ENCODE measurements at places on chromosomes 11 and 22.

DNA sequence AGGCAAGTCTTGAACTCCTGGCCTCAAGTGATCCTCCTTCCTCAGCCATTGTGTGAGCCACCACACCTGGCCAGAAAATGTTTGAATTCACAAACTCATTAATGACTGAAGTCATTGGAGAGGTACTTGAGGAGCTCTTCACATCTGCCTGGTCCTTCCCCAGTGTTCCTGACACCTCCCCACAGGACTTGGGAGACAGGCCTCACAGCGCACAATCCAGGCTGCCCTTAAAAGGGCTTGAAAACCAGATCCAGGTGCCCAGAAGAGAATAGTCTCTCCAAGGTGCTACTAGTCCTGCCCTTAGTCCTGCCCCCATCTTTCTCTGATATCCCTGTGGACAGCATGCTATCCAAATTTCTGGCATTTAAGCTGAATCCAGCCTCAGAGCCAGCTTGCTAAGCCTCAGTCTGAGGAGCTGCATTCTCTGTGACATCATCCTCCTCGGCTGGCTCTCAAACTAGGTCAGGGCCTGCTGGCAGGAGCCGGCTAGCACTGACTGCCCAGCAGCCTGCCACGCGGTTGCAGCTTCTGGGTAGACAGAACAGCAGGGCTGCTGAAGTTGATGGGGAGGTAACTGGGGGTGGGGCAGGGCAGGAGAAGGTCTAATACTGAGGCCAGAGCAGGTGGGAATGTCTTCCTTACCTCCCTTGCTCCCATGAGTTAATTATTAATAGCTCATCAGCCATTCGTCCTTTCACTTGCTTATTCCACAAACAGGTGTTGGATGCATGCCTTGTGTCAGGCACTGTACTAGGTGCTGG is 35.3 kb upstream of the NECTIN1 start:
- DNase-seq: peak; percentile 50

DNA sequence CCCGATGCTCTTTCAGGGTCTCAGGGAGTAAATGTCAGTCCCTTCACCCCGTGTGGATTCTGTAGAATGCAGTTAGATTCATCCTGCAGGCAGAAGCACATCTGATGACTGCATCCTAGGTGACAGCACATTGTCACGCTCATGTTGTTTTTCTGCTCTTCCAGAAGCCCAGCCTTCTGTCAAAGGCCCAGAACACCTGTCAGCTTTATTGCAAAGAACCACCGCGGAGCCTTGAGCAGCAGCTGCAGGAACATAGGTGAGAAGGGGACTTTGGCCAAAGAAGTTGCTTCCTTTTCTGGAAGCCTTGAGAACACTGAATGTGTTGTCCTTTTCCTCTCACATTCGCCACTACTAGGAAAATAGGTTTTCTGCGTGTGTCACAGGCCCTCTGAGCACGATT is 43.7 kb downstream of the PPP2R1B start:
- DNase-seq: no peak

GRCh38 chr11:58573451-58574104 is 2.1 kb downstream of the LPXN start:
- DNase-seq: no peak

DNA sequence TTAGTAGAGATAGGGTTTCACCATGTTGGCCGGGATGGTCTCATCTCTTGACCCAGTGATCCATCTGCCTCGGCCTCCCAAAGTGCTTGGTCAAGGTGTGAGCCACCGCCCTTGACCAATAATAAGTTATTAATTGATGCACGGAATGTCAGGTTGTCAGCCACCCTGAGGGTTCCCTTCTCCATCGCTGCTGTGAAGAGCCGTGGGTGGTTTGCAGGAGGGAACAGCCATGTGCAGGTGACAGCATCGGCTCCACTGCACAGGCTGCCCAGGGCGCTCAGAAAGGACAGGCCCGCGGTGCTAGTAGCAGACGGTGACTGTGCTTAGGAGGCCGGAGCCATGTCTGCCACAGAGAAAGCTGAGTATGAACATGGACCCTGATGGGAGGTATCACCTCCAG is 814.0 kb downstream of the BRD1 start:
- no peak for DNase-seq

- DNase-seq: no peak
Measured at GRCh38 chr11:119641983-119642745, 86.8 kb downstream of the NECTIN1 start.

DNA sequence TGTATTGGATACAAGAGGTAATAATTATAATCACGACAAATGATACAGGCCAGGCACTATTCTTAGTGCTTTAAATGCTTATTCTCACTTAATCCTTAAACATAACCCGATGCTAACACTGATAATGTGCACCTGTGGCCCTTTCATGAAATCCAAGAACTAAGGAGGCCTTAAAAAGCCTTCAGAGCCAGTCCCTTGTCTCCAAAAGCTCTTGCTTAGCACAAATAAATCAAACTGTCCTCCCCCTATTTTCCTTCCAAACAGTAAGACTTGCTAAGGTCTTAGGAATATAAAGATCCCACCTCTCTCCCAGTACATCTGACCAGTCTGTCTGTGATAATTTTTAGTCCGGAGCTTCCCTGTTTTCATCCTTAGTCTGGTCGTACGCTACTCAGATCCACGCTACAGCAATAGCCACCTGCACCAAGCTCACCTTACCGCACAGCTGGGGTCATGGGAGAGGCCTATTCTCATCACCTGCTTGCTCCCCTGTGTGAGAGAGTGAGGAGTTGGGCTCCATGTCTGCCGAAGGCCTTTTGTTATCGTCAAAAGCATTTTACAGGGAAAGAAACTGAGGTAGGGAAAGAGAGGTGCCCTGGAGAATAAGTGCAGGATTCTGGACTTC is 16.9 kb downstream of the FXYD6 start:
- DNase-seq: no peak

GRCh38 chr11:69611548-69612526 is 29.1 kb upstream of the CCND1 start:
- no peak for DNase-seq

- DNase-seq: no peak
Measured at GRCh38 chr11:279966-280705, 1.9 kb downstream of the NLRP6 start.

DNA sequence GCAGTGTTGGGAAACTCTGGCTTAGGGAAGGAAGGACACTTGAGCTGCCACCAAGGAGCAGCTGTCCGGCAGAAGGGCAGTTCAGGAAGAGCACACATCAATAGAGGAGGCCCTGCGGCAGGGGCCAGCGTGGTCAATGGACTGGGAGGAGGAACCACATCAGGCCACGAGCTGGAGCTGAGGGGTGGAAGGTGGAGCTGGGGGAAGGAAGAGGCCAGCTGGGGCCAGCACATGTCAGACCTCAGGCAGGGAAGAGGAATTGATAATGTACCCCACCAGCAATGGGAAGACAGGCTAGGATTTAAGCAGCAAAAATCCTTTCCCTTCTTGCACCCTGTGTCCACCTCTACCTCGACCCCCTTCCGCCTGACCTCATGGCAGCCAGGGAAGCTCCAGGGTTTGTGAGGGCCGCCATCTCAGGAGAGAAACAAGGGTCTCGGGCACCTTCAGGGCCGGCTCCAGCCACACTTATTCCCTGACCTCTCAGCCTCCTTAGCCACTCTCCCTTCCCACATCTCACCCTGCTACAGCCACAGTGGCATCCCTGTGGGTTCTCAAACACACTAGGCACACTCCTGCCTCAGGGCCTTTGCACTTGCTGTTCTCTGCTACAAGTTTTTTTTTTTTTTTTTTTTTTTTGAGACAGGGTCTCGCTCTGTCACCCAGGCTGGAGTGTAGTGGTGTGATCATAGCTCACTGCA is 157.8 kb upstream of the GRK3 start:
- DNase-seq: no peak

DNA sequence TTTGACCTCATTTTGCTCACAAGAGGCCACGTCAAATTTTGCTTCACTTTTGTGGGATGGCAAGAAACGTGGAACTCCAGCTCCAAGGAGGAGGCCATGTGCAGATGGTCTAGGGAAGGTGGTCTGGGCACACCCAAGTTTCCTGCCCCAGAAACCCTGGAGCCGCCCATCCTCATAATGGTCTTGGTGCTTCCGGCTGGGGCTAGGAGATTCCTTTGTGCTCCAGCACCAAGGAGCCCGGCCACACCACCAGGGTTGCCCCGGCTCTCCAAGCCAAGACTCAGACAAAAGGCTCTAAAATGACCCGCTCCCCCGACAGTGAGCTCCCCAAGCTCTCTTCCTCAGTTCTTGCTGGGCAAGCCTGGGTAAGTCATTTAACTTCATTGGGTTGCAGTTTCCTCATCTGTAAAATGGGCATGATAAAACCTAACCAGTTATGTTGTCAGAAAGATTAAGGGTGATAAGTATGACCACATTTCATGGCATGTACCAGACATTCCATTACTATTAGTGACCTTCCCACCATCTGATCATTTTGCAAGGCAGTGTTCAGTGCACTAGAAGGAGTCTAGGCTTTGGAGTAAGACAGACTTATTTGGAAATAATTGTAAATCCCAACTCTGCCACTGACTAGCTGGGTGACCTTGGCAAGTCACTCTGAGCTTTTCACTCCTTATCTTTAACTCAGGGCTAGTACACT is 23.3 kb downstream of the DKK3 start:
- DNase-seq: no peak

DNA sequence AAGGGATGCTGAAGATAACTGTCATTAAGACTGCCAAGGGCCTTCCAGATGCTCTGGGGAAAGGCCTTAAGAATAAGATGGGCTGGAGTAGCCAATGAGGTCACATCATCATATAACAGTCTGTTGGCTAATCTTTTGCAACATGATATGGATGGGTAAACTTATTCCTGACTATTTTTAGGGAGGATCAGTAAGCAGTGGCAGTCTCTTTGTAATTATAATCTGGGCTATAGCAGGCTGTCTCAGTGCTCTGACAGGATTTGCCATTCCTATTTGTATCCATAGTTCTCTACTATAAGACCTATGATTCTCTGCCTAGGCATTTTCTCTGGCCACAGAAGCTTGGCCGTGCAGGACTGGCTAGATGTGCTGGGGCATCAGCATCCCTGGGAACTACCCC is 16.1 kb upstream of the CALCB start:
- no peak for DNase-seq

GRCh38 chr11:27392278-27393114 is 29.5 kb upstream of the CCDC34 start:
- DNase-seq: no peak

GRCh38 chr11:133896028-133896427 is 50.7 kb upstream of the SPATA19 start:
- DNase-seq: no peak

DNA sequence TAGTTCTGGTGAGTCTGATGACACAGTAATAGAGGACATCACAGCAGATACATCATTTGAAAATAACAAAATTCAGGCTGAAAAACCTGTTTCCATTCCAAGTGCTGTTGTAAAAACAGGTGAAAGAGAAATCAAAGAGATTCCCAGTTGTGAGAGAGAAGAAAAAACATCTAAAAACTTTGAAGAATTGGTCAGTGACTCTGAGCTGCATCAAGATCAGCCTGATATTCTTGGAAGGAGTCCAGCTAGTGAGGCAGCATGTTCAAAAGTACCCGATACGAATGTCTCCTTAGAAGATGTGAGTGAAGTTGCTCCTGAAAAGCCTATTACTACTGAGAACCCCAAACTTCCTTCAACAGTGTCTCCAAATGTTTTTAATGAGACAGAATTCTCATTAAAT is 38.7 kb downstream of the RTN3 start:
- DNase-seq: no peak

DNA sequence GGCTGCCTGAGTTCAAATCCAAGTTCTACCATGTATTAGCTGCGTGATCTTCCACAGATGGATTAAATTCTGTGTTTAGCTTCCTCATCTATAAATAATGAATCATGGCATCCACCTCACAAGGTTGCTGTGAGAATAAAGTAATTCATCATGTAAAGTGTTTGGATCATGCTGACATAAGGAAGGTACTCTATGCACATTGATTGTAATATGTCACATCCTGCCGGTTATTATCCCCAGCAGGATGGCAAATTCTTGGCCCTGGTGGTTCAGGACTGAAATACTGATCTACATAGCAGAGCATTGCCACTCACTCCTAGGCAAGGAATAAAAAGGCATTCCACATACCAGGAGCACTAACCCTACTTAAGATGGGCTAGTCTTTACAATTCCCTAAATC is 40.8 kb downstream of the LGR4 start:
- DNase-seq: no peak

GRCh38 chr11:47259232-47259977 is 1.6 kb downstream of the NR1H3 start:
- DNase-seq: no peak

- no peak for DNase-seq
Measured at GRCh38 chr22:22421392-22421791, 87.2 kb downstream of the ZNF280B start.

DNA sequence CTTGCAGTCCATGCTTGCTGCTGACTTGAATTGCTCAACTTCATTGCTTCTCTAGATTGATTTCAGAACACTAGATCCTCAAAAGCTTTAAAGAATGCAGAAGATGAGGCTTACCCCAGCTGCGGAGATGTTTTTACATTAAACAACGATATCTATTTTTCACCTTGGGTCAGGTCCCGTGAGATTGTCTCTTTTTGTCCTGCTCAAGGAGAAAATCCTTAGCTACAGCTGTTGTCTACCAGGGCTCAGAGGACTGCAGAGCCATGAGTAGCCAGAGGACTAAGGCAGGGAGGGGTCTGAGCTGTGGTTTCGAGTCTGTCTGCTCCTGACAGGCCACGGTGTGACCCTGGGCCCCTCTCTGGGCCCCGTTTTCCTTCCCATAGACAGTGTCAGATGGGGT is 51.4 kb downstream of the PKNOX2 start:
- DNase-seq: no peak

DNA sequence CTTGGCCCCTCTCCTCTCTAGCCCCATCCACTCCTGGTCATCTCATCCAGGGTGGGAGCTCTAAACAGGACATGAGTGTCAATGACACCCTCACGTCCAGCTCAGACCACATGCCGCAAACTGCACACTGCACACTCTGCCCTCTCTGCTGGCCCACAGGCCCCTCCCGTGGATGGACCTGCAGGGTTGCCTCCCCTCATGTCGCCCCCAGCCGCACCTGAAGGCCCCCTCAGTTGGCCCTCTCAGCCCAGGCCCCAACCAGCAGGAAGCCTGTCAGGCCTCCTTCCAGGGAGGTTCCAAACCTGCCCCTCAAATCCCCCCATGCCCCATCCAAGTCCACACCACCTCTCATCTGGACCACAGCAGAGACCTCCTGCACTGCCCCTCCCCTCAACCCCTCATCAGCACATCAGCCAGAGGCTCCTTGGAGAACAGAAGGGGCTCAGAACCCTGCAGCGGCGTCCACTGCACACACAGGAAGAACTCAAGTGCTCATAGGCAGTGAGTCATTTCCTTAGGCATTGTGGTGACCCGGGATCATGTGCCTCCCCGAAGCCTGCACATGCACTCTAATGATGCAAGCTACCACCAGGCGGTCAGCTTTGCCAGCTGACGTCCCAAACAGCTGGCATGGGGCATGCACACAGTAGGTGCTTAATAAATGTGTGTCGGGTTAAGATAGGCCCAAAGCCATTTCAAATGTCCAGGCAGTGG is 12.9 kb upstream of the CDKN1C start:
- DNase-seq: no peak

- DNase-seq: peak; percentile 88
Measured at GRCh38 chr22:17158568-17159503, at the start of gene HDHD5. HDHD5 (minus strand) TSS chr22:17159277; CDS start chr22:17159251, 26 bp downstream.

GRCh38 chr11:83367745-83368144 is 81.6 kb upstream of the CCDC90B start:
- DNase-seq: no peak
